NCI-H2081 (cell line): ENCODE measurements at places on chromosomes 12 and 14.

GRCh38 chr14:34826661-34827060 lies 48.5 kb downstream of the BAZ1A start:
- DNase-seq, result no peak

DNA sequence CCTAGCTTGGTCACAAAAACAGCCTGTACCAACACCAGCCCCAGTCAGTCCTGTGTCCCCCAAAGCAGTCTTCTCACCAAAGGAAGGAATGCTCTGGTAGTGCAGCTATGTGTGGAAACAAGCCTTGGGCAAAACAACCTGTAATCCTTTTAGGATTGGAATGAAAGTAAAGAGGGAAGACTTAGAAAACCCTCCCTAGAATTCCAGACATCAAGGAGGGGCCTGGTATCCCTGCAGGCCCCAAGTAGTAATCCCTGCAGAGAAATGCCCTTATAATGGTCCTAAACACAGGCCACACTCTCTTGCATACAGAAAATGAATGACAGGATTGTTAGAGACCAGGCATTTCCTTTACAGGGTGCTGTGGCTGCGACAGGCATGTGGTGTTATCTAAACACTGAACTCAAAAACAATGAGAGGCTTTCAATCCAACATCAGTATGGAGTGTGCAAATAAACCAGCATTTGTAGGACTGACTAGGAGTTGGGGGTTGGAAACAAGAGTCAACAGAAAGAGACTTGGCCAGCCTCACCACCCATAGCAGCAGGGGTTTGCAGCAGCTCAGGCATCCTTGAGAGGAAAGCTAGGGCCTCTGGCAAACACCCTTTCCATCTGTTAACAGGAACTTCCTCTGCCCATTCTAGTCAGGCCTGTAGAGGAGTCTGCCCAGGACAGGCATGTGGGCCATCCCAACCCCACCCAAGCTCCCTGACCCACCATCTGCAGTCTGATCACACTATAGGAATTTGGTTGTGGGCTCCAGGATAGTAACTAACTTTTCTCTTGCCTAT lies 59.1 kb downstream of the DCAF5 start:
- peak; percentile 4 for DNase-seq

DNA sequence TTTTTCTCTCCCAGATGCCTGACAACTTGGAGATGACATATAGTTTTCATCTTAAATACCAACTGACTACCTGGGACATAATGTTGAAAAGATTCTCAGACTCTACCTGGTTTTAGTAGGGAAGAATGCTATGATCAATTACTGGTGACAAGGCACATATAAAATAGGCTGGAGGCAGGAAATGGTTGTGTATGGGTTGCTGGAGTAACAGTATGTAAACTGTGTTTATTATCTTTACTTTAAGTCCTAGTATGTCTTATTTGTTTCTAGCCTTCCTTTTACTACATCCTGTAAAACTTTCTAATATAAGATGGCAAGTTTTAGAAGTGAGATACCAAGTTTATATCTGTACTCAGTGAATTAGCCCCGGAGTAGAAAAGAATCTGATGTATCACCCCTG lies 98.1 kb downstream of the NUBPL start:
- no peak for DNase-seq

- DNase-seq, result peak; percentile 43
These were observed 130.3 kb downstream of the NDUFA12 start for GRCh38 chr12:94872971-94873733.

GRCh38 chr12:92696216-92696615 lies 6.6 kb upstream of the PLEKHG7 start:
- no peak for DNase-seq

DNA sequence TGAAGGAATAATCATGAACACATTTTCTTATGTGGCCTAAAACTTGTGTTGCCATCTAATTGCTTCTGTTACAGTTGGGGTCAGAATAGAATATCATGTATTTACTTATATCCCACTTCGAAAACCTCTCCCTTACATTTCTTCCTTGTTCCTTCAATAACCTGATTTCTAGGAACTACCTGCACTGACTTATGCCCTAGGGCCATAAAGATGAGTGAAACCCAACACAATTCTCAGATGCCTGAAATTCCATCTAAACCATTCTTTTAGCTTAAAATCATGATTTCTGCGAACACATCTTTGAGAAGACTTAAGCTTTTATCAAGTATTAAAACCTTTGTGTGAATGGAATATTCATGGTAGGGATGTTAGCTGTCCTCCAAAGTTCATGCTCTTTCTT lies 142.7 kb downstream of the SNAPC1 start:
- DNase-seq, result no peak

DNA sequence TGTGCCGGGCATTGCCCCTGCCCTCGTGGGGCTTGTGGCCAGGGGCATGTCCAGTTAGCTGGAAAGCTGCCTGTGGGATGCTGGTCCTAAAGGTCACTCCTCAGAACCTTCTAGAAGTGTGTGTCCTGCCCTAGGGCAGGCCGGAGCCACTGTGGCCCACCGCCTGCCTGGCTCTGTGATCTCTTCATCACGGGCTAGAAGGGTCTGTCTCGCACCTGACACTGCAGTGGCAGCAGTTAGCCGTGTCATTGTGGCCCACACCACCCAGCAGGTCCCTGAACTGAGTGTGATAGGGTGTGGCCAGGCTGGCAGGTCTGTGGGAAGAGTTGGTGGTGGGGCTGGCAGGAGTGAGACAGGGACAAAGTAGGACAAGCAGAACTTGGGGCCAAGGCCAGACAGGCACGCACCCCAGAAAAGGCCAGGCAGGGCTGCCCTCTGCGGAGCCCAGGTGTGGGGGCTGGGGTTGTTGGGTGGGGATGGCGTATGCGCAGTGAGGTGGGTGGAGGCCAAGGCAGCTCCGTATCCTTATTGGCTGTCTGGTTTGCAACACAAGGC lies 41.2 kb downstream of the ADGRD1 start:
- DNase-seq, result no peak

DNA sequence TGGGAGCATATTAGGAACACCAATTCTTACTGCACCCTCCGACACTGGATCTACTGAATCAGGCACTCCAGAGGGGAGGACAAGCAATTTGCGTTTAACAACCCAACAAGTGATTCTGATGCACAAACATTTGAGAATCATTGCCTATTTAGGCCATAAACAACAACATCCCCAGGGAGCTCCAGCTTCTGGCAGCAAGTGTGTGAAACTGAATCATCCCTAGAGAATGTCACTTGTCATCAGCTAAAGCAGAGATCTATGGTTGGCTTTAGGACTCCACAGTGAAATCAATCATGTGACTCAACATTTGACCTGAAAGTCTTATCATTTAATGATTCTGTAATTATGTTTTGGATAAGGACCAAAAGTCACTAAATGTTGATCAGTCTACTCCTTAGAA lies 505.0 kb upstream of the FLRT2 start:
- DNase-seq, result no peak

- no peak for DNase-seq
These were observed 17.2 kb downstream of the NOXRED1 start for GRCh38 chr14:77406086-77406485.

GRCh38 chr12:49462083-49462744 lies 76.6 kb upstream of the KCNH3 start:
- no peak for DNase-seq

DNA sequence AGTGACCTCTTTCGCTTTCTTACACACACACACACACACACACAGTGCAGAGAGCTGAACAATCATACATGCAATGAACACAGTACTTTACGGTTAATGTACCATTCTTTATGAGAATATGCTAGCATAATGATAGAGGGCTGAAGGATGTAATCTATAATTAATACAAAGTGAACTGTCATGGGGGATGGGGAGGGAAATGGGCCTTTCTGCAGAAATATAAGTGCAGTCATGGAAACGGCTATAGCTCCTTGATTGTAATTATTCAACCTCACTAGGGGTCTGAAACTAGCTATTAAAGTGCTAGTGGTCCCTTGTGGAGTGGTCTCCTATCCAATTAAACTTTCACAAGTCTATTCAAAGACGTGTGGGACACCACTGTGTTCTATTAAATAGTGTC lies 443.2 kb upstream of the FOXG1 start:
- peak; percentile 82 for DNase-seq

DNA sequence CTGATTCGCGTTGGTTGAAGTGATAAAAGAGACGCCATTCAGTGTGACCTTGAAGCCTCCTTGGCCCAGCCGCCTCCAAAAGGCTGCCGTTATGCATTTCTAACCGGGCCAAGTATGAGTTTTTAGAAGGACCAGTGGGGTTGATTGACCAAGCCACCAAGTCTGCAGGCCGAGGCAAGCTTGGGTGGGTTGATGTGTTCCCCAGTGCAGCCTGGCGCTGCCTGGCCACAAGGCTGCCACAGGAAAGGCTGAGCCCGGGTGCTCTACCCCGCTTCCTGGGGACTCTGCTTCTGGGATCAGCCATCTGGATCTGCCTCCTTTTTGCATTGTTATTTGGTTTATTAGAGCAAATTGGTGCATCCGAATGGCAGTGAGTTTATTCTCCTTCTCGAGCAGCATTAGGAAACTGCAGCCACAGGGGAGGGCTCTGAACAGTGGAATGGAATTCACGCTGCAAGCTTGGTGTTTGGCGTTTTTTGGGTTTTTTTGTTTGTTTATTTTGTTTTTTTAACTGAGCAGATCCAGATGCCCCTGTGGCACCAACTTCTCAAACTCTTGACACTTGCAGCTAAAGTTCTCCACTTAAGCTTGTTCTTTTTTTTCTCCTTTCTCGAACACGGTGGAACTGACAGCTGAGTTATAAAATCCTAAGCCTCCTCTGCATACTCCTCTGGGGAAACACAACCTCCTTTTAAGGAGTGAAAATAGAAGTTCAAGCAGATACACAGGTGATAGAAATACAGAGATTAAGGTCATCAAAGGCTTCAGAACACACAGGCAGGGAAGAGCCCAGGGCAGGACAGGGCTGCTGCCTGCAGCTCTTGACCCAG lies 145.4 kb upstream of the FKBP4 start:
- no peak for DNase-seq

GRCh38 chr12:67648521-67649260 lies at the start of gene DYRK2:
TSS of gene DYRK2 (plus strand) at chr12:67648745. CDS start at chr12:67649134, 389 bp downstream.
- DNase-seq, result peak; percentile 78
